ENCODE measurements at places on chromosomes 2 and 18.

DNA sequence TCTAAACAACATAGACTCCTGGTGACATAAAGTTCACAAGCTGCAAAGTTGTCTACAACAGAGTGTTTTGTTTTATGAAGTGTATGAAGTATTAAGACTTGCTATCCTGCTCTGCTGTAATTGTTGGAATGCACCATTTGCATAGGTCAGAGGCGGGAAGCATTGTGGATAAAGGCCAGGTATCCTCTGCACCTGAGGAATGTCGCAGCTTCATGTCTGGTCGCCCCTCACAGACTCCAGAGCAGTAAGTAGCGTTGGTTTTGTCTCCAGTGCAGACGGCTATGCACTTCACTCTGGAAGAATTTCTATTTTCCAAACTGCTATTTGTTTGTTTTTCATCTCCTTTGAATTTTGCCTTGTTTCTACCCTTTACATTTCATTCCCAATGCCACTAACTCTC is 63.1 kb downstream of the UNC80 start:
- no peak for DNase-seq

DNA sequence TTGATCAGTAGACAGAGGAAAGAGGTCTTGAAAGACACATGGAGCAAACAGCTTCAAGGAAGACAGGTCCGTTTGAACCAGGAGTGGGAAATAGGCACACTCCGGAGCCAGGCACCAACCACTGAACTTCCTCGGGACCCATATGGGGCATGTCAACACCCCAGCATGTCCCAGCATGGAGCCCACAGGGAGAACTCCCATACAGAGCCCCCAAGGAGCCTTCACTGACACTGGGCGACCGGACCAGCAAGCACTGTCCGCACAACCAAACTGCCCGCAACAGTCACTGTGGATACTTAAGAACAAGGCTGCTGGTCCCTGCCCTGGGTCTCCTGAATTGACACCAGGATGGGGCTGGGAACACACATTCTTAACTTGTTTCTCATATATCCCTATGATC is 286.2 kb upstream of the SALL3 start:
- no peak for DNase-seq

GRCh38 chr2:69099541-69099940 is 86.6 kb downstream of the ANTXR1 start:
- DNase-seq = no peak

DNA sequence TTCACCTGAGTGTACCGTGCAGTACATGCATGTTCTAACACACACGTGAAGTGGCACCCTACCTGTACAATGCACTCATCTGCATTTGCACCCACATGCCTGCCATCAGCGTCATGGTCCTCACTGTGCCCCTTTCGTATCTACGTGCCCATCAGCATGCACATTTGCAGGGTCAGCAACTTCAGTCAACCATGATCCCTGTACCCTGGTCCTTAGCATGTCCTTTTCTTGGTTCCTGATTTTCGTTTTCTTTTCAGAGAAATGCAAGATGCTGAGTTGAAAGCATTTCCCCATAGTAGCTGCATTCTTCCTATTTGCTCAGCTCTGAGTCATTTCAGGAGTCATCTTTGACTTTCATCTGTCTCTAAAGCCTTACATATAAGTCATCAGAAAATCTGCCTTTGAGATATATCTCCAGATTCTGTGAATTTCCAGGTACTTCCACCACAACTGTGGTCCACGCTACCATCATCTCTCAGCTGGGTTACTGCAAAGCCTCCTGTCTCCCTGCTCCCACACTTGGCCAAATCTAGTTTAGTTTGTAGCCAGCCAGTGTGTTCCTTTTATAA is 14.7 kb upstream of the PUM2 start:
- DNase-seq = no peak

DNA sequence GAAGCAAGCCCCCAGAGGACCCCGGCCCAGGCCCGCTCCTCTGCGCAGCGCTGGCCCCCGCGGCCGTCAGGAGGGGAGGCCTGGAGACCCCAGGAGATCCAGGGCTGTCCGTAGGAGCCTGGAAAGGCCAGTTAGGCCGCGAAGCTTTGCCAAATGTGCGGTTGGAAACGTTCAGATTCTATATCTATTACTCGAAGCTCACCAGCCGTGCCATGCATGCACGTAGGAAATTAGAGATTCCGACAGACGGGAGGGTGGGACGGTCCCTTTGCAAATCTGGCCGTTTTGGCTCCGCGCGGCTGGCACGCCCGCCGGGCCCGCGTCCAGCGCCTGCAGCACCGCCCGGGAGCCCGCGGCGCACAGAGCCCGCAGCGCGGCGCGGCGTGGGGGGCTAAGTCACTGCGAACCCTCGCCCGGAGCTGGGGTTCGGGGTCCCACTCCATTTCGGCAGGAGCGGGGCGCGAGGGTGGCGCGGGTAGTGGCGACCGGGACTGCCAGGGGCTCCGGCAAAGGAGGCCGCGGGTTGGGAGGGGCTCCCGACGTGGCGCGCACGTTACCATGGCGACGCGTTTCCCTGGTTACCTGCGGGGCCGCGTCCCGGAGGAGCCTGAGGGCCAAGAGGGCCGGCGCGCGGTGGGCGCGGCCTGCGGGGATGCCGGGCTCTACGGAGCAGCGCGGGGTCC is 488.6 kb upstream of the SMIM21 start:
- no peak for DNase-seq

DNA sequence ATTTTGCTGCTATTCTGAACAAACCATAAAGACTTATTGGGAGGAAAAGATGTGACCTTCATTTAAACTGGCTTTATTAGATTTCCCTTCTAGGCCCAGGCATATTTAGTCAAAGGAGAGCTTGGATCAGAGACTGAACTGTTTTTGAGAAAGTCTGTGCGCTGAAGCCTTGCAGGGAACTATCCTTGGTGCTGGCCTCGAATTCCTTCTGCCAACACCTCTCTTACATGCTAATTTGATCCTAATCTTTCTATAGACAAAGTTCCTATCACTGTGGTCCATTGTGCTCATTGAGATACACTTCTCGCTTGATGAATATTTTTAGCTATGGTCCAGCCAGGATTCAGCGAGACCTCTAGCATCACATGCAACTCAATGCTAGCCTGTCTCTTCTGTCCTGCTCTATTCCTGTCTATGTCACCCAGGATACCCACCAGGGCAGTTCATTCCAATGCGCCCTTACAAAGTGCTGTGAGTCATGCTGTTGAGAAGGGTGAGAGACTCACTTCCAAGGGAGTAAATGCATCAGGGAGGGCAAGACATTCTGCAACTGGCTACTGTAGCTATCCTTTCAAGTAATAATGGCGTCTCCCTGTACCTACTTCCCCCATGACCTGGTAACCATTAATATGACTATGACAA is 356.7 kb upstream of the LYPD1 start:
- no peak for DNase-seq

DNA sequence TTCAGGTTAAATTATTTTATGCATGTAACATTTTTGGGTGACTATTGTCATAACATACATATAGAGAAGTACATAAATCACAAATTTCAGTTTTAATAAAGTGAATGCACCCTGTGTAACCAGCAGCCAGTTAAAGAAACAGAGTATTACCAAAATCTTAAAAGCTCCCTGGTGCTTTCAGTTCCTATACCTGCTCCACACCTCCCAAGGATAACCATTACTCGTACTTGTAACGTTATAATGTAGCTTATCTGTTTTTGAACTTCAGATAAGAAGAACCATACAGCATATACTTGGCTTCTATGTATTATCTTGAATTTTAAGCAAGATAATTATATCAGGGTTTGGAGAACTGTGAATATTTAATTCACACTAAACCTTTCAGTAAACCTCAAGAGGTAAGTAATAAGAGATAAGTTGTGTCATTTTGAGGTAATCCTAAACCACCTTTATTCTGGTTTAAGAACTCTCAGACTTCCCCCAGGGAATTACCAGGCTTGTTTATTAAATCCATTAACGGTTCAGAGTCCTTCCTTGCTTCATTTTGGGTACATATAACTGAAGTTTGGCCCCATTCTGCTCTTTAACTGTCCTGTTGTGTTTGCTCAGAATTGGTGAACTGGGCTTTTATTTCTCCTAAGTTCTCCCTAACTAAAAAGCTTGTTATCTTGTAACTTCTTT is 58.6 kb downstream of the LCLAT1 start:
- DNase-seq = no peak

GRCh38 chr2:86790676-86791572 is at the start of gene CD8A:
Gene CD8A (minus strand): TSS chr2:86790913. CDS start chr2:86790825, 88 bp downstream.
- no peak for DNase-seq

GRCh38 chr2:234111523-234111922 is 61.0 kb downstream of the SPP2 start:
- DNase-seq = no peak

DNA sequence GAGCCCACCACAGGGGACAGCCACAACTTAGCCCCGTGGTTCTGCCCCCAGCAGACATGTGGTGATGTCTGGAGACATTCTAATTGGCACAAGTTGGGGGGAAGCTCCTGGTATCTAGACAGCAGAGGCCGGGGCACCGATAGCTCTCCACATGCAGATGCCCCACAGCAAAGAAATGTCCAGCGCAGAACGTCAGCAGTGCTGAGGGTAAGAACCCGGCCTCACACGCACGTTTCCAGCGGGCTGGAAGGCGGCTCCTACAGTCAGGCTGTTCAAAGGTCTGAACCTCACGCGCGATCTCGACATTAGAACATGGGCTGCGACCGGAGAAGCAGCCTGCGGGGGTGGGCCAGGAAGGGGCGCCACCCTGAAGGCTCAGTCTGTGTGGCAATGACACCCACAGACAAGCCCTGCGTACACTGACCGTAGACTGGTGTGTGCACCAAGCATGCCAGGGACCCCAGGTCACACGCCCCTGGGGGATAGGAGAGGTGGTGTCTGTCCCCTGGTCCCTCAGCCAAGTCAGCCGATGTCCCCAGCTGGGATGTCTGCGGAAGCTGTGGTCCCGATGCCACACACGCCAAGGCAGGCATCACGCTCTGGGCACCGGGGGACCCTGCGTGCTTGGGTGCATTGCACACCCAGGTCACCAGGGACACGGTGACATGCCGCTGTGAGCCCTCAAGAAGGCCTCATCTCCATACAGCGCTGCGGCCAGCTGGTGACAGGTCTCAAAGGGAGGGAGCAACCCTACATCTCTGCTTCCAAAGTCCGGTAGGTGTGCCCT is 66.3 kb downstream of the PARD6G start:
- no peak for DNase-seq

- DNase-seq = no peak
Measured at GRCh38 chr18:9683418-9684396, 24.4 kb upstream of the RAB31 start.

DNA sequence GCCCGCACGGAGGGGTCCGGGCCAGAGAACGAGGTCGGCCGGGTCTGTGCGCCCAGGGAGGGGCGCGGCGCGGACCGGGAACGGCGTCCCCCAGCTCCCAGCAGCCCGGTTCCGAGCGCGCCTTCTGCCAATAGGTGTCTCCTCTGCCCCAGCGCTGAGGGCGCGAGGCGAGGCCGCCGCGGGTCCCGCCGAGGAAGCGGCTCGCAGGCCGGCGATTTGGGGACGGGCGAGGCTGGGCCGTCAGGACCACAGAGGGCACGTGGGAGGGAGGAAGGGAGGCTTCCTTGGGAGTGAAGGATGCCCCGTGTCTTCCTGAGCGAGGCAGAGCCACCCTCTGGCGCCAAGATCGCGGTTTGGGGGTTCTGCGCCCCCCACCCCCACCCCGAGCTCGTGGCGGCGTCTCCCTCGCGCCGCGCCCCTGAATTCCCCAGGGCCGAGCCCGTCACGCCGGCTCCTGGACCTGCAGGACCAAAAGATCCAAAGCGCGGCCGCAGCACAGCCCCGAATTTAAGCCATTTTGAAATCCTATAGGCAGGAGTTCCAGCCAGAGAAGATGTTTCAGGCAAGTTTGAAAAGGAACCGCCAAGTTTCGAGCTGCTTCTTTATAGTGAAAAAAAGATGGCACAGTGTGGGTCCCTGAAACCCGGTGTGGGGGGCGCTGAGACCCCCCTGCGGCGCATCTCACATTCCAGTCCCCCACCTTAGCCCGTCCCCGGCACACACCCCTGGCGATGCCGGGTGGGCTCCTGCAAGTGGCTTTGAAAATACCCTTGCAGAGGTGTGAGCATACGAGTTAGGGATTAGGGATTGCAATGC is 909 bp downstream of the NFATC1 start:
- DNase-seq = no peak

DNA sequence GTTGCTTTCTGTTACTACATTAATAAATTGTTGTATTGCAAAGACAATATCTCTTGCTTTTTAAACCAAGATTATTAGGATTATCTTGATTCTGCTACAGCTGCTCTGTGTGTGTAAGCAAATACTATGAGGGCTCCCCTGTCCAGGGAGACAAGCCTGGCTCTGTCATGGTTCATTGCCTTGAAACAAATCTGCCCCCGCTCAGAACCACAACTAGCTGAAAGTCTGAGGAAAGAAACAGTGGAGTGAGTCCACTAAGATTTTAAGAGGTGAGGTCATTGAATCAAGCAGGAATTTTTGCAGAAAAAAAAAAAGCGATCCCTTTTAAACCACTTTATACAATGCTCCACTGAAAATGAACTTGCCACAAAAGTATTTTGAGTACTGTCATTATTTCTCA is 30.8 kb upstream of the LRRTM4 start:
- no peak for DNase-seq

DNA sequence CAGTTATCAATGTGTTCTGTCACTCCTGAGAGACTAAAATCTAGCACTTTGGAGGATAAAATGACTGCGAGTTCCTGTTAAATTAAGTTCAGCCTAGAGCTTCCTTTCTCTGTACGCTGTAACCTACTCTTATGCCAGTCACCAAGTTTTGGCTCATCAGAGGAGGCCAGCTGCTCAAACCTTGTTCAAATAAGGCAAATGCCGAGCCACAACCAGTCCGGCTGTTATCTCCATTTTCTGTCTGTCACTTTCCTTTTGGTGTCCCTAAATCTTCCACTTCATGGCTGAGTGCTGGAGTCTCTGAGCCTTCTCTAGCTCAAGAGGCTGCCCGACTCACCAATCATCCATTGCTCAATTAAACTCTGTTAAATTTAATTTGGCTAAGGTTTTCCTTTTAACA is 33.5 kb upstream of the PXDN start:
- DNase-seq = no peak

- no peak for DNase-seq
Measured at GRCh38 chr2:234047361-234047760, 3.1 kb upstream of the SPP2 start.

DNA sequence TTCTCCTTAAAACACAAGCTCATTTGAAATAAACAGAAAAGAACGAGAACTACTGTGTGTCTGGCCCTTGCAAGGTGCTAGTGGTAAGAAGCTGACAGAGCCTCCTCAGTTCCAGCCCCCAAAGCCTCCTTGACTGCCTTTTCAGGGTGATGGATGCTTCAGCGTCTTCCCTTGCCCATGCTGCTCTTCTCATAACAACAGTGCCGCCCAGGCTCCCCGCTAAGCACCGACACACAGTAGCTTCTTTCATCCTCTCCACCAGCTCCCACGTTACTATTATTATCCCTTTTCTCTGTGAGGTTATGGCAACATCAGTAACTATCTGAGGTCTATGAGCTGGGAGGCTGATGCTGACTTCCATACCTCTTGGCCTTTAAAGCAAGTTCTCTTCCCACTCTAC is 418.6 kb downstream of the TSN start:
- no peak for DNase-seq

- no peak for DNase-seq
Measured at GRCh38 chr2:229660951-229661350, 53.4 kb downstream of the DNER start.

DNA sequence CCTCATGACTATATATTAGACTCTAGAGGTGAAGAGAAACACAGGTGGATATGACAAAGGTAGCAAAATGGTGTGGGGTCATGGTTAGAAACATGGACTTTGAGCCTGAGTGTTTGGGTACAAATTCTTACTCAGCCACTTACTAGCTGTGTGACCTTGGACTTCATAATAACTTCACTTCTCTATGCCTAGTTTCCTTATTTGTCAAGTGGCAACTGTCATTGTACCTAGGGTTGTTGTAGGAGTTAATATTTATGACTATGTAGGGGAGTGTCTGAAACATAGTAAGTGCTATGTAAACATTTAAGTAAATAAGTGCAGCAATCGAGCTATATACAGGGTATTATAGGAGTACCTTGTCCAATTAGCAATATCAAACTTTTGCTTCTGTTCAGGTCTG is 49.7 kb upstream of the RAPH1 start:
- DNase-seq = no peak

Measured in CD4-positive, alpha-beta T cell treated with Interleukin-6 at 100 ng/mL for 8 hours (primary cell).